ENCODE measurements at places on chromosomes 1 and 21.

DNA sequence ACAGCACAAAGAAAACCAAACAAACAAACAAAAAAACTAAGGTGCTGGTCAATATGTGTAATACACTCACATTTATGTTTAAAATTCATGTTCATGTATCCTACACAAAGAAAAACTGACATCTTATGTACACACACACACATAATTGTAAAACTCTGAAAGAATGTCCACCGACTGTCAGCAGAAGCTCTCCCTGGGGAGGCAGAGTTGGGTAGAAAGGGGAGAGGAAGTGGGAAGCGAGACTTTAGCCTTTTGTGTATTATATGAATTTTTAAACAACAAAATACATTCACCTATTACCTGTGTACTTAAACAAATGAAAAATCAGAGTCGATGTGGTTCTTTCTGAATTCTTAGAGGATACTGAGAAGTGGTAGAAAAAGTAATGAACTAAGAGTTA is 88.3 kb downstream of the ABCA4 start:
- no peak for DNase-seq

- DNase-seq, result no peak
These were observed 56.2 kb downstream of the LGR6 start for GRCh38 chr1:202249846-202250245.

GRCh38 chr1:22117238-22117637 is 25.7 kb downstream of the WNT4 start:
- DNase-seq, result no peak

DNA sequence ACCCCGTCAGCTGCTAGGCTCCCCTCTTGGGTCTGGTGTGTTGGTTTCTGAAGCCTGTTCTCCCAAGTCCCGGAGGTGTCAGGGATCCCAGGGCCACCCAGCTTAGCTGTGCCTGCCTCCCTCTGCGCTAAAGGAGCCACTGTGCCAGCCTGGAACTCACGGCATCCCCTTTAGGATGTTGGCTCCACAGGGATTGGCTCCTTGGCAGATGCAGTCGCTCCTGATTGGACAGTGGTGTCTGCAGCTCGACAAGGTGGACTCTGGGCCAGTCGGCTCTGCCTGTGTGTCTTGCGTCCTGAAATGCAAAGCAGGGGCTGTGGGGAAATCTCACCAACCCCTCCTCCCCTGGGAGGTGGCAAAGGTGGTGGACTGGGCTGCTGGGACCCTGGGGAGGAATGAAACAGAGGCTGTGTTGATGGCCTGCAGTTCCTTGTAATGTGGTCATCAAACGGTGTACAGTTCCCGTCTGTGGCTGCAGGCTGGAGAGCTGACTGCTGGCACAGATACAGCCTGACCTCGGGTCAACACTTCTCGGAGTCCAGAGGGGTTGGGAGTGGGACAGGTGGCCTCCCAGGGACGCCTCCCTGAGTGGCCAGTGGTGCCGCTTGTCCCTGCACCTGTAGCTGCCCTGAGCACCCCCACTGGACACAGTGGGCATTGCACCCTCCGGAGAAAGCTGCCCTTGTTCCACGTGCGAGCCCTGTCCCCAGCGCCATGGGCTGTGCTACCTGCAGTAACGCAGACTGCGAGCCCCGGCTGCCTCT is 11.5 kb upstream of the KCNAB2 start:
- peak; percentile 23 for DNase-seq

GRCh38 chr21:36587388-36587787 is 107.5 kb upstream of the CLDN14 start:
- peak; percentile 4 for DNase-seq

DNA sequence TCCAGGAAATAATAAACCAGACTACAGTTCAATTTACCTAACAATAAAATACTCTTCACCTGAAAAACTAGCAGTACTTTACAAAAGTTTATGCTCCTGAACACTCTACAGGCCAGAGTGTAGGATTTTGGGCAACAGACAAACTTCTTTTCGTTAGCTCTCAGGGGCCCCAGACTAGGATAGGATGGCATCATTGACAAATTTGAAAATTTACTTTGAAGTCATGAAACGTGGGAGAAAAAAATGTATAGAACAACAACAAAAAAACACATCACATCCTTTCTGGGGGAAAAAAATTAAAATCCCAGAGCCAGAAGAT is 1.2 kb downstream of the PTP4A2 start:
- no peak for DNase-seq

- DNase-seq, result peak; percentile 95
These were observed 107.7 kb upstream of the TMPRSS2 start for GRCh38 chr21:41615613-41616012.

GRCh38 chr1:104189207-104189606 is 439.5 kb downstream of the AMY1C start:
- no peak for DNase-seq

- DNase-seq, result no peak
These were observed 8.6 kb downstream of the WNT9A start for GRCh38 chr1:227938911-227939790.

GRCh38 chr1:197909384-197909783 is 7.0 kb downstream of the C1orf53 start:
- DNase-seq, result peak; percentile 13

- DNase-seq, result peak; percentile 92
These were observed 135.8 kb upstream of the B3GALT2 start for GRCh38 chr1:193322211-193322610.

- peak; percentile 89 for DNase-seq
These were observed 99.7 kb downstream of the NMNAT2 start for GRCh38 chr1:183318433-183318832.

GRCh38 chr1:111172463-111172862 is 28.0 kb downstream of the DENND2D start:
- DNase-seq, result no peak

- no peak for DNase-seq
These were observed 1.4 kb downstream of the PSEN2 start for GRCh38 chr1:226871636-226872327.

GRCh38 chr21:36544545-36544944 is 64.6 kb upstream of the CLDN14 start:
- DNase-seq, result no peak

DNA sequence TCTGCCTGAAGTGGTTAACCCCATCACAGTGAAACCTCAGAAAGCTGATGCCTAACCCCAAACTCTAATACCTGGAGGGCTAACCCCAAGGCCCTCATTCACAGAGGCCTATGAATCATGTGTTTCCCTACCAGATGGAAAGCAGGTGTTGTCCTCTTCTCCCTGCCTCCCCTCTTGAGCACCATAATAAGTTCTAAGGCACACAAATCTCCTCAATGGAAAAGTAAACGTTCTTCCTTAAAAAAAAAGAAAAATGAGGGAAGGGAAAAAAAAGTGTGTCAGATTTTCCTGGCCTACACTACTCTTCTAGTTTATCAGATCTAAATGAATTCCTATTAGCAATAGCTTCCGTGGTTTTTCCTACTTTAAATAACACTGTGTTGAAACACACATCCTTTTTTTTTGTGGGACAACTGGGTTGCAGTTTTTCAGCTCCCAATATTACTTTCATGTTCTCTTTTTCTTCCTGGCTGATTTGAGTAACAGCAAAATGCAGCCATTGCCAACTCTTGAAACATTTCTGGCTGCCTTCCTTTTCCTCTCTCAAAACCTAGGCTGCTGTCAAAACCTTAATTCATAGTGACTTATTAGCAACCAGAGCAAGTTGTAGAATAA is 43.2 kb downstream of the SLC44A3 start:
- DNase-seq, result peak; percentile 47

- no peak for DNase-seq
These were observed 852 bp downstream of the FAAH start for GRCh38 chr1:46394872-46395465.

DNA sequence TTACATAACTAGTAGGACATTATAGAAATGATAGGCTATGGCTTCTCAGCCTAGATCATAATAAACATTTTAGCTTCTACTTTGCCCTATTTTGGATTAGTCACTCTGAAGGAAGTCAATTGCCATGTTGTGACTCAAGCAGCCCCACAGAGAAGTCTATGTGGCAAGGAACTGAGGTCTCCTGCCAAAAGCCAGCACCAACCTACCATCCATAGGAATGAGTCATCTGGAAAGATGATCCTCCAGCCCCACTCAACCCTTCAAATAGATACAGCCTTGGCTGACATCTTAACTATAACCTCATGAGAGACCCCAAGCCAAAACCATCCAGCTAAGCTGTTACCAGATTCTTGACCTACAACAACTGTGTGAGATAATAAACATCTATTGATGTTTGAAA is 76.3 kb upstream of the BEND5 start:
- peak; percentile 83 for DNase-seq

DNA sequence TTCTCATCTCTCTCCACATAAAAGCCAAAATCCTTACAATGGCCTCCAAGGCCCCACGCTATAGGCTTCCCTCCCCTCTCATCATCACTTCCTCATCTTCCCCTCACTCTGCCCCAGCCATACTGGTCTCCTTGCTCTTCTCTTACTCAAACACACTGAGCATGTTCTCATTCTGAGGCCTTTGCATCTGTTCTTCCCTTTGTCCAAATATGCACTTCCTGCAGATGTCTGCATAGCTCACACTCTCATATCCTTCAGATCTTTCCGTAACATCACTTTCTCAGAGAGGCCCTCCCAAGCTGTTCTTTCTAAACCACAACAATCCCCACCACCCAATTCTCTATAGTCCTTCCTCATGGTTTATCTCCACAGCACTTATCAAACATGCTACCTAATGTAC is 284.1 kb downstream of the HHIPL2 start:
- DNase-seq, result no peak

DNA sequence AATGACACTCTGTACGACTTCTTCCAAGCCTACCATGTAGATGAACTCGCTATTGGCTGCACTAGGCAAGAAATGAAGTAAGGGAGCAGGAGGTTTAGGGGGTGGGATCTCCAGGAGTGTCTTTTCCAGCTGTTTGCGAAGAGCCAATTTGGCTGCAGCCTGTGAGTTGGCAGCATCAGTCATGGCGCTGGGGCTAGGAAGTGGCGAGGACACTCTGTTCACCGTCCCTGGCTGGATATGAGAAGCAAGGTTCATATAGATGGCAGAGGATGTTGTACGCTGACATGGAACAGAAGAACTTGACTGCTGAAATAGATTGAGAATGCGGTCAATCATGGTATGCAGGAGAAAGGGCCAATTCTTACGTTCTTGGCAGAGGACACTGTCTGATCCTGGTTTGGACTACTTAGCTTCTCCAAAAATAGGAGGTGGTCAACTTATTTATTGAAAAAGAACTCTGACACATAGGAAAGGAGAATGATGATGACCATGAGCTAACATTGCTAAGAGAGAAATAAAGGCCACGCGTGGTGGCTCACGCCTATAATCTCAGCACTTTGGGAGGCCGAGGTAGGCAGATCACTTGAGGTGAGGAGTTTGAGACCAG is 41.2 kb downstream of the SLC27A3 start:
- DNase-seq, result no peak

DNA sequence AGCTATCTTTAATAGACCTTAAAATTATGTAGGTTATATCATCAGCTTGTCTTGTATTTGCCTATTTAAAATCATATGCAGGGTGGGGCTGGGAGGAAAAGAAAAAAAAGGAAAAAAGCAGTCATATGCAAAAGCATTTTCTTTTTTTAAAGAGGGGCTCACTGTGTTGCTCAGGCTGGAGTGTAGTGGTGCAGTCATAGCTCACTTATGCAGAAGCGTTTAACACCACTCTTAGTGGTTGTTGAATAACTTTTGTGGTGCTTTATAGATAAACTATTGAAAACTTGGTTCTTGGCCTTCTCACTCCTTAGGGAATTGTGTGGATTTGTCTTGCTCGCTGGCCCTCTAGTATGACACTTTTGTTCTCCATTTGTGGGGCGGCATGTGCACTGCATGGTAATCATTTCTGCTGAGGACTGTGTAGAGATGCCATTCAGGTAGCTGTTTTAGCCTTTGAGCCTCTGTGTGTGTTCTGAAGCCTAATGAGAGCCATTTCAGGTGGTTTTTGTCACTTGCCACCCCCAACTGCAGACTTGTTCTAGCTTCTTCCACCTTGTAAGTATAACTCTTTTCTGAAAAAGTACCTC is 77.8 kb downstream of the KIF1B start:
- no peak for DNase-seq

- peak; percentile 59 for DNase-seq
These were observed 207.3 kb downstream of the SLC45A1 start for GRCh38 chr1:8525216-8525557.

GRCh38 chr1:159924025-159924790 is 1.1 kb downstream of the TAGLN2 start:
- peak; percentile 93 for DNase-seq

DNA sequence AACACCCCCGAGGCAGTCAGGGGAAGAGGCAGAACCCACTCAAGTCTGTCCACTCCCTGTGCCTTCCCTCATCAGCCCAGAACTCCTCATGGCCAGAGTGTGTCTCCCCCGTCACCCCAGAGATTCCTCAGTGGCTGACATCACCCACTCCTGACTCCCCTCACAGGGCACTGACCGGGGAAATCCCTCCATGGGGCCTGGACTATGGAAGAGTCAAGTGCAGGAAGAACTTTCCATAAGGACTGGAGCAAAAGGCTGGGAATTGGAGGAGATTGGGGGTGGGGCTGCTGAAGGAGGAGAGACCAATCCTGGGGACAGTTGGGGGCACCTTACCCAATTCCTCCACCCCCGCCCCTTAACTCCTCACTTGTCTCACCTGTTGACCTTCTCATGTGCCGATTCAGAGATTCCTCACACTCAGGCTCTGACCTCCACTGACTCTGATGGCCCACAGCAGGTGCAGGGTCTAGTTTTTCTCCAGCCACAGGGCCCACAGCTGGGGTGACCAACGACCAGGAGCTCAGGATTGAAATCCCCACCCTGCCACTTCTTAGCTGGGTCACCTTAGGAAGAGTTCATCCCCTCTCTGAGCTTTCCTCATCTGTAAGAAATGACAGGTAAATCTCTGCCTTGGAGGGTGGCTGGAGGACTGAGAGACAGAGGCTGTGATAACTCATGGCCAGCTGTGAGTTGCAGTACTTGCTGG is 481 bp upstream of the EXTL1 start:
- peak; percentile 72 for DNase-seq

All from EL (cell line).